ENCODE measurements at places on chromosomes 16 and 17. TPM values are rescaled to one million over a fixed set of nuclear protein-coding genes. Genes with fewer than 3 reads are reported as not detected.

DNA sequence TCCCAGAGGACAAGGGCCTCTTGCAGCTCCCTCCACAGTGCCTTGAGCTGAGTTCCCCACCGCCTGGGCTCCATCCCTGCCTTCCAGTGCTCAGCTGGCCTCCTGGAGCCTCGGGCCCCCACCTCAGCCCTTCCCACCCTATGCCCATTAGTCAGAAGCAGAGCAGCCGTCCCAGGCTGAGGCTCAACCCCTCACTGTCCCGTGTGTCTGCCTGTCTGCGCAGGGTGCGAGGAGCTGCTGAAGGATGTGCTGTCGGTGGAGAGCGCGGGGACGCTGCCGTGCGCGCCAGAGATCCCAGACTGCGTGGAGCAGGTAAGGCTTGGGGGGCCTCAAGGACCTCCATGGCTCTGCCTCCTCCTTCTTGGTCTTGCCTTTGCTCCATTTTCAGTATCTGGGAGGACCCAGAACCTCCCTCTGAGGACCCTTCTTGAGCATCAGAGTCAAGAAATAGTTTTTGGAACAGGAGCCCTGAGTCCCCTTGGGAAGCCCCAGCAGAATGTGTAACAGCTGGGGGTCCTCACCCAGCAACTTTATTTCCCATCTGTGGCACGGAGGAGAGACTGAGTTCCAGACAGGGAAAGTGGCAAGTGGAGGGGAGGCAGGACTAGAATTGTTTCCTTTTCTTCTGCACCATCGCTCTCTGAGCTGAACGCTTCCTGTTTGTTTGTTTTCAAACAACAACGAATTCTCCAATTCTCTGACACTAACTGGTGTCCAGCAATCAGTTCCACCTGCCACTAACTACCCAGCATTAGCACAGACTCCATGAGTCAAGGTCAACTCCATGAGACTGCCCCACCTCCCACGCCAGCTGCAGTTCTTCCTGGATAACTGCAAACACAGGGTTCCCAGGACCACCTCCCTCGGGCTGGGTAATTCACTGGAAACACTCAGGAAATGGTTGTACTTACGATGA is 42.6 kb downstream of the RAB11FIP4 start:
- no peak for DNase-seq

DNA sequence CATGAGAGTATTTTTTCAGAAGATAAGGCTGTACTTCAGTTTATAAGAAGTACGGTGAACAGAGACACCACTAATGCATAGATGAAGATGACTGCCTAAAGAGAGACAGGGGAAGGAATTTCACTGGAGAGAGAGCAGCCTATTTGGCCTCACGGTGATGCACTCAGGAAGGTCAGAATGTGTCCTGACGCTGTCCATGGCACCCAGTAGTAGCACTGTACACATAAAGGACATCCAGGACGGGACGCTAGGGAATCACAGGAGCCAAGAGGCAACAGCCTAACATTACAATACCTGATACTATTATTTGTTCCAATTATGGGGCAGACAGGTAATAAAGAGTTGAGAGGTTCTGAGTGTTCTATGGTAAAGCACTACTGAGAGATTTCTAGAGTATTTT is 24.9 kb upstream of the LRRC37A start:
- DNase-seq = no peak

MRM1 gene
- 8.2 TPM for total RNA-seq

DNA sequence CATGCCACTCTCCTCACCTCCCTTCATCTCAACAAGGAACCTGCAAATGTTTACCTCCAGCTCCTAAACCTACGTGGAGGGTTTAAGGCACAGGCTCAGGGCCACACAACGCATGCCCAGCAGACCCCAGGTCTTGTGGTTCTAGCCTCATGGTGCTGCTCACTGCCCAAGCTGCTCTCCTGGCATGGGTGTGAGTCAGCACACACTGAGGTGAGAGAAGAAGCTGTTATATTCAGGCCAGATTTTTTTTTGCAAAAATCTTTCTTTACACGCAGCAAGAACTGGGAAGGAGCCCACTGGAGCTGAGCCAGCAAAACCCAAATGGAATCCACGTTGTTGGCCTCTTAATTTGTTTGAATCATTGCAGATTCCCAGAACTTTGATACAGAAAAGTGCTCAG is 5.5 kb upstream of the C16orf96 start:
- DNase-seq = no peak

- DNase-seq = no peak
Measured at GRCh38 chr17:19308398-19308797, 54.1 kb downstream of the B9D1 start.

DNA sequence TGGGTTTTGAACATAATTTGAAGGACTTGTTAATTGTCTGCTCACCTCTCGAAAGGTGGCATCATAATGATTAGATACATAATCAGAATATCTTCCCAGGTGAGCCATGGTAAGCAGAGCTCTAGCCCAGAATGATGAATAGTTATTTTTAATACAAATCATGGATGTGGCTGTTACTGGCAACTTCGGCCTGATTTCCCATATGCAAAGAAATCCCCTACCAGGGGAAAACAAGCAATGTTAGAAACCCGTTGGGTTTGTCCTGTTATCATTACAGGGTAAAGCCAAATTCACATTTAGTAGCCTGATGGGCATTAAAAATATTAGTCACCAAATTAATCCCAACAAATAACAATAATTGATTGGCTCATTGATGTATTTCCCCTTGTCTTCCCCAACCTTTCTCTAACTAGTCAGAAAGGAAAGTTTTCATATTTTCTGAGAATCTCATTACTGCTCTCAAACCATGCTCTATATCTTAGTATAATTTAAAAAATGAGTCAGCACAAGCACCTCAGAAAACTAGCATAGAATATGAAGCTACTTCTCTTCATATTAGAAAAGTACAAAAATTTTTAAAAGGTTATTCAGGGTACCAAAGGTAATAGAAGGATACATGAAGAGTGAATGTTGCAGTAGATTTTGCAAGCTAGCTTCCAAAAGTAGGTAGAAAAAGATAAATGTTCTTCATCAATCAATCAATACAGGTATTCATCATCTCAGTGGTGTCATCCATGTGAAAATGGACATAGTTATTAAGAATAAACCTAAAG is 5.0 kb downstream of the STAT5B start:
- no peak for DNase-seq
